Type B pancreatic cell (in vitro differentiated cells): ENCODE measurements at places on chromosomes 2 and 18.
A peak's percentile ranks its signal among the peaks of the same experiment; 100 is the strongest.

- no peak for DNase-seq
These were observed 302.7 kb upstream of the TNP1 start for GRCh38 chr2:217162533-217162932.

GRCh38 chr2:74659462-74659861 is 5.4 kb downstream of the SEMA4F start:
- DNase-seq = no peak

- no peak for DNase-seq
These were observed 20.8 kb downstream of the IMMT start for GRCh38 chr2:86174445-86174844.

GRCh38 chr18:8264861-8265411 is 344.3 kb upstream of the RAB12 start:
- DNase-seq = no peak

DNA sequence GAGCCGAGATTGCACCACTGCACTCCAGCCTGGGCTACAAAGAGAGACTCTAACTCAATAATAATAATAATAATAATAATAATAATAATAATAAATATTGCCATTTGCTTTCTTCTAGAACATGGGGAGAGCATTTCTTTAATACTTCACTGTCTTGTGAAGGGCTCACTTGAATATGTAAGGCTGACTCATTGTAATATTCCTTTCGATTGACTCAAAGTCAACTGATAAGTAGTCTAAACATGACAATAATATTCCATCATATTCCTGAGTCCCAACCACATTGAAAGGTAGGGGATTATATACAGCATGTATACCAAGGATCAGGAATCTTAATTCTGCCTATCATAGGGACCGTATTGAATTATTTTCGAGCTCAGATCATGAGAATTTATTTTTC is 949.2 kb downstream of the DSC3 start:
- no peak for DNase-seq

GRCh38 chr2:225574582-225575138 is 175.2 kb downstream of the NYAP2 start:
- no peak for DNase-seq

- DNase-seq = no peak
These were observed 52.2 kb downstream of the EIF5B start for GRCh38 chr2:99389371-99389770.

- no peak for DNase-seq
These were observed 1.4 kb downstream of the GCFC2 start for GRCh38 chr2:75709297-75709696.

- DNase-seq = no peak
These were observed 64.4 kb upstream of the REV1 start for GRCh38 chr2:99554238-99554637.

GRCh38 chr2:73979021-73979420 is 5.7 kb upstream of the TET3 start:
- no peak for DNase-seq

- no peak for DNase-seq
These were observed 77.0 kb downstream of the LANCL1 start for GRCh38 chr2:210399440-210400041.

DNA sequence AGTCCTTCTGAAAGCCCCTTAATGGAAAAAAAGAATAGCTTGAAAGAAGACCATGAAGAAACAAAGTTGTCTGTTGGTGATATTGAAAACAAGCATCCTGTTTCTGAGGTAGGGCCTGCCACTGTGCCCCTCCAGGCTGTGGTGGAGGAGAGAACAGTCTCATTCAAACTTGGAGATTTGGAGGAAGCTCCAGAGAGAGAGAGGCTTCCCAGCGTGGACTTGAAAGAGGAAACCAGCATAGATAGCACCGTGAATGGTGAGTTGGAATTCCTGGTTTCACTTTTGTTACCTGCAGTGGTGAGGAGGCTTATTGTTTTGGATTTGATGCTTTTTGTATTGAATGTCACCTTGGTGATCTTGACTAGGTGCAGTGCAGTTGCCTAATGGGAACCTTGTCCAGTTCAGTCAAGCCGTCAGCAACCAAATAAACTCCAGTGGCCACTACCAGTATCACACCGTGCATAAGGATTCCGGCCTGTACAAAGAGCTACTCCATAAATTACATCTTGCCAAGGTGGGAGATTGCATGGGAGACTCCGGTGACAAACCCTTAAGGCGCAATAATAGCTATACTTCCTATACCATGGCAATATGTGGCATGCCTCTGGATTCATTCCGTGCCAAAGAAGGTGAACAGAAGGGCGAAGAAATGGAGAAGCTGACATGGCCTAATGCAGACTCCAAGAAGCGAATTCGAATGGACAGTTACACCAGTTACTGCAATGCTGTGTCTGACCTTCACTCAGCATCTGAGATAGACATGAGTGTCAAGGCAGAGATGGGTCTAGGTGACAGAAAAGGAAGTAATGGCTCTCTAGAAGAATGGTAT is 13.3 kb downstream of the SLC20A1 start:
- no peak for DNase-seq

- no peak for DNase-seq
These were observed 498.7 kb downstream of the BCL11A start for GRCh38 chr2:60054571-60055340.

GRCh38 chr18:54149078-54149697 is 75.3 kb downstream of the MBD2 start:
- no peak for DNase-seq

DNA sequence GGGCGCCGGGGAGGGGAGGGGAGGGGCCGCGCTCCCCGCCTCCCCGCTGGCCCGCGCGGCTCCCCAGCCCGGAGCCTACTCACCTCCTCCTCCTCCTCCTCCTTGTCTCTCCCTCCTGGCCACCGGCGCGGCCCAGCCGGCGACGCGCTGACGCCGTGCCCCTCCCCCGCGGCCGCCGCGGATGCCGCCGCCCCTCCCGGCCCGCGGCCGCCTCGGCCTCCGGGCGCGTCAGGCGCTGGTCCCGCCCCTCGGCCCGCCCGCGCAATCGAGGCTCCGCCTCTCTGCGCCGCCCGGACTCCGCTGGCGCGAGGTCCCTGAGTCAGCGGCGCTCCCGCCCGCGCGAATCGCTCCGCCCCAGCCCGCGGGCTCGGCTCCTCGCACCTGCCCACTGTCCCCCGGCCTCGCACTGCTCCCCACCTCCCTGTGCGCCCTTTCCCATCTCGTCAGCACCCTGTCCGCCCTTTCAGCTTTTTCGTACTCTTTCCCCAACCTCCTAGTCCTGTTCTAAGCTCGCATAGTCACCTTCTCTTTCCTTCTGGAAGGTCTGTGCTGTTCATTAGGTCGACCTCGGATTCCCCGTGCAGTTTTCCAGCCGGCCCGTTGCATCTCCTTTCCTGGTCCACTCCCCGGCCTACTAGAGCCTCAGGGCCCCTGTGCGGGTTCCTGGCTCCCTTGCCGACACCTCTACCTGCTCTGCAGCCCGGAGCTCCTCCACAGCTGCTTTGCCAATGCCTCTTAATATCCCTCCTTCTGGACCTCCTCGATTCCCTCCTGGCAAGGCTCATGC is 187.4 kb downstream of the ZEB2 start:
- peak; percentile 91 for DNase-seq

DNA sequence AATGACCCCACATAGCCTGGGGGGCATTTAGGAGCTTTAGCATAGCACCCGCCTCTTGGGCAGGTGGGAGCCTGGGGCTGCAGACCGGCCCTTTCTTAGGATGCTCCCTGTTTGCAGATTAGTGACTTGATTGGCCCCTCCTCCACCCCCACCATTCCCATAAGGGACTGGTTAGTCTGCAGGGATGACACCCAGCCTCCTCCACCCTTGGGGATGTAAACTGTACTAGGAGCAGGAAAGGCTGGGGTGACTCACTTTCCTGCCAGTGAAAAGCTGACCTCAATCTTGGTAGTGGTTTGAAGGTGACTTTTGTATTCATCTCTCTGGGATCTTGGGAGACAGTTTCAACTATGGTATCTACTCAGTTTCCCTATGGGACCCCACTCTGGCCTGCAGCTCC is 24.2 kb downstream of the CTIF start:
- DNase-seq = no peak

GRCh38 chr2:223114170-223114569 is 62.2 kb downstream of the KCNE4 start:
- no peak for DNase-seq

DNA sequence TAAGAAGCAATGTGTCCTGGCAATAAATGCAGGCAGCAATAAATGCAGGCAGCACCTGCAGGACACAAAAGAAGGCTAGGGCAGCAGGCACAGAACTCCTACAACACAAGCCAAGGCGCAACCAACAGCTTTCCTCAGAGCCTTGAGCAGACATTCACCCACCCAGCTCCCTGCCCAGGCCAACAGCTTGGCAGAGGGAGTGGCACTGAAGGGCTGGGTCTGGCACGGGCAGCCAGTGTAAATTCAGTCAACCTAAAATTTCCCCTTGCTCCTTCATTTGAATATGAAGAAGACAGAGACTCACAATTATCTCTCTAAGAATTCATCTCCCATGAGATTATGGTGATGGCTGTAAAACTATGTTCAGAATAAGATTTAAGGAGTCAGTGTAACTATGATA is 35.4 kb downstream of the AAK1 start:
- DNase-seq = no peak

DNA sequence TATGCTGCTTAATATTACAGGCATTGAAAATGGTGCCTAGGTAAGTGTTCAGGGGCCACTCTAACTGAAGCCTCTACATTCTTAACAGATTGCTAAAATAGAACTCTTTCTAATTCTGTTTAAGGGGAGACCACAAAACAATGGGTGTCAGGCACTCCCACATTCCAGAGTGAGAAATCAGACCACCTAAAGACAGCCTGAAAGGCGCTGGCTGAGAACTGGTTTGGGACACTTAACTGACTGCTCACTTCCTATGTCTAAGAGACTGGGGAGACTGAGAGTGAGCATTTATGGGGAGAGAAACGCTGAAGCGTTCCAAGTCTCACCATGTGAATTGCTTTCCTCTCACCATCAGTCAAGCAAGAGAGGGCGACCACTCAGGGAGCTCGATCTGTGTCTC is 108.8 kb upstream of the ITGB6 start:
- no peak for DNase-seq

DNA sequence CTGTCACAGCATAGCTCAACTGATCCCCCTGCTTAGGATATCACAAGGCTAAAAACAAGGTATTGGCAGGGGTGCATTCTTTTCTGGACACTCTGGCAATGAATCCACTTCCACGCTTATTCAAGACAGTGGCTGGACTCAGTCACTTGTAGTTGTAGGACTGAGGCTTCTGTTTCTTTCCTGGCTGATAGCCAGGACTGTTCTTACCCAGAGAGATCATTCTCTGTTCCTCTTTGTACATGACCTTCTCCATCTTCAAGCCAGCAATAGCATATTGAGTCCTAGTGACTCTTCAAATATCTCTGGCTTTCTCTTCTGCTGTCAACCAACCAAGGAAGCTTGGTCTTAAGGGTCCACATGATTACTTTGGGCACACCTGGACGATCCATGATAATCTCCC is 241.3 kb downstream of the RBM43 start:
- no peak for DNase-seq

DNA sequence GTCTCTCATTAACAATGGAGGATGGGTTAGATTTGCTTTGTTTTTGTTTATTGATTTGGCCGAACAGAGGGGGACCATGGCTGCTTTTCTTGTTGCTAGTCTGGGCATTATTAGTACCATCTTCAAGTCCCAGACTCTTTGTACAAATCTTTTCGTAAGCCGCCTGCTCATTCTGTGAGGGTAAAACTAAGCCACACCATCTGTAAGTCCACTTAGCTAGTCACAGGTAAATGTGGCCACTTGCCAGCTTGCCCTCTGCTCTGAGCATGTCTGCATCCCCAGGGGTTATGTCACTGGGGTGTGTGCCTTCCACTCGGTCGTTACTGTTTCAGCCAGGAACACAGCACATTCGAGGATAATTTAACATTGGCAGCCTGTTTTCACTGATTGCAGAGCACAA is 85.6 kb downstream of the SMIM21 start:
- no peak for DNase-seq

DNA sequence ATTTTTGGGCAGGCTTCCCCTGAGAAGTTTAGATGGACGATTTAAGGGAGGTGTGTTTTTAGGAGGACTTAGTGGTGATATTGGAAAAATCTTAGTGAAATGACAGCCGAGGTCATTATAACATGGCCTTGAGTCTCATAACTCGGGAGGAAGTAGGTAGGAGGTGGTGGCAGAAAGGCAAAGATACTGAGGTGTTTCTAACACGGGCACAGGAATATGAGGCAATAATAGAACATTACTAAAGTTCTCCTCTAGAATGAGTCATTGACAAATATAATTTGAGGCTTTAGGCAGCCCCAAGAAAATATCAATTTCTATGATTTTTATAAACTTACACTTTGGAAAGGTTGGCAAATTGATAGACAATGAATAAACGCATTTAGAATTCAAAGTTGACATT is 146.1 kb upstream of the ZEB2 start:
- no peak for DNase-seq

- DNase-seq = no peak
These were observed 186.0 kb upstream of the EPHA4 start for GRCh38 chr2:221758076-221758475.

GRCh38 chr2:96402591-96402990 is 67.0 kb downstream of the NCAPH start:
- DNase-seq = no peak

- no peak for DNase-seq
These were observed 480.4 kb downstream of the PARD3B start for GRCh38 chr2:205025580-205026240.

GRCh38 chr18:56089612-56090258 is 501.7 kb upstream of the TCF4 start:
- DNase-seq = no peak

- DNase-seq = no peak
These were observed 10.0 kb downstream of the EPG5 start for GRCh38 chr18:45957100-45957499.

DNA sequence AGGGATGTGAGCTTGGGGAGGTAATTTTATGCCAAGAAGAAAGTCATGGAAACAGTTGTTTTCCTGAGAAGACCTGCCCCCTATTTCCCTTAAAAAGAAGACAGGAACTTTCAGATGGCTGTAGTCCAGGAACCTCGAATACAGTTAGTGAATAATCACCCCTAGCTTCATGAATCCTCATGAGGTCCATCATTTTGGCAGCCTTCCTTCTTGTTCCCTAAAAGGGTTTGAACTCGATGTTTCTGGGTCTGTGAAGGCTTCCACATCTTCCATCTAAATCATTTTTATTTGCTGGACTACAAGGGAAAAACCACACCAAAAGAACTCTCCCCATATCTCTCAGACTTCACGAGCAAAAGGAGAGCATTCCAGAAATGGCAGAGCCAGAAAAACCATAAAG is 290.8 kb downstream of the SLC4A3 start:
- DNase-seq = no peak

DNA sequence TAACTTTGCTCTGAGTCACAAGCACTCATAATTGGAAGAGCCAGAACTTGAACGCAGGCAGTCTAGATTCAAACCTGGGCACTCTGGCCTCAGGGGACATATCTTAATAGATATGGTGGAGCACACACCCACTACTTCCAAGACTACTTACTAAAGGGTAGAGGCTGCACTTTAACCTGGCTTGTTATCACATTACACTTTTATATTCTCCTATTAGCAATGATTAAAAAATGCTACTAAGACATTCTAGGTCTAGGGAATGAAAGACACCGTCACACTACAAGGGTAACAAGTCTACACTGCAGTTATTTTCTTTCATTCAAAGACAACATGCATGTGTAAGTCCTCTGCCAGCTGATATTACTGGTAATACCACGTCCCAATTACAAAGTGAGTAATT is 258.8 kb downstream of the ZNF521 start:
- DNase-seq = no peak

- DNase-seq = no peak
These were observed 113.4 kb downstream of the HDAC4 start for GRCh38 chr2:239287461-239287860.
